Large intestine (tissue), 12 donors: ENCODE measurements at places on chromosomes 4 and X.

GRCh38 chr4:153362184-153362583 lies 17.7 kb downstream of the MND1 start:
- no peak for DNase-seq

DNA sequence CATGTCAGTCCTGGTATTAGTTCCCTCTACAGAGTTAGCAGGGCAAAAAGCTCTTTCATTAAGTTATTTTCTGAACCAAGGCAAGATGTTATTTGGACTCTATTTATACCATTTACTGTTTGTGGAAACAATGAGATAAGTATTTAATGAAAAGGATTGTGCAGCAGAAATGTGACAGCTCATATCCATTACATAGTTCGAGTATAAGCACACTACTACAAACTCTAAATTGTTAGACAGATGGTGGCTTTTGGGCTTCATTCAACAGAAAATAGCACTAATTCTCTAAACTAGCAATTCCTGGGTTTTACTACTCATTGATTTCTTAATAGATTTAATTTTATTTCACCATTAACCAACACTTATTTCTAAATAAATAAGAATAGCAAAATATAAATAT lies 95.2 kb upstream of the ANK2 start:
- no peak for DNase-seq

DNA sequence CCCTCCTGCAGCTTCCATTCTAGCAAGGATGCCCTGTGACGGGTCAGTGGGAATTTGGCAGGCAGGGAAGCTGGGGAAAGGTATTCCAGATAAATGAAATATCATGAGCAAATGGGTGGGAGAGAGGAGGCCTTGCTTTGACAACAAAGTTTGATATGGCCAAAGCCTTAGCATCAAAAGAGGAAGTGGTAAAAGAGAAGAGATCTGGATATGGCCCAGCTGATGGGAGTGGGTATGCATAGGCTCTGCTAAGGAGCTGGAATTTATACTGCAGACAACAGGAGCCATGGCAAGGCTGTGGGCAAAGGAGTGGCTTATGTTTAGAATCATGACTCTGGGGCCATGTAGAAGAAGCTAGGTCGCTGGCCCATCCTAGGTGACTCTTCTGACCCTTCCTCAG lies 89.2 kb downstream of the PJA1 start:
- DNase-seq = no peak

DNA sequence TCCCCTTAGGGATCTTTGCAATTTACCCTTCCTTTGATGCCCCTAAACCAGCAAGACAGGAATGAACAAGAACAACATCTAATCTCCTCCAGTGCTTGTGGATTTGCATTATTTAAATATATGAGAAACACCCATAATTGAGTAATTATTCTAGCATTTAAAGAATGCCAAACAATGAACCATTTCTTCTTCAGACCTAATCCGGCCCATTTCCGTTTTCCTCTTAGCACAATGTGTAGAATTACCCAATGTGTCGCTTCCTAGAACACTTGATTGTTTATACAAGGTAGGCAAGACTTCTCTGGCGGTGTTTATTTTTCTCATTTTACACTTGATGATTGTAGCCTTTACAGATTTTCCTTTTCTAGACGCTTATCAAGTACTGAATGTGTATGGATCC lies 43.5 kb downstream of the CLDN34 start:
- no peak for DNase-seq

DNA sequence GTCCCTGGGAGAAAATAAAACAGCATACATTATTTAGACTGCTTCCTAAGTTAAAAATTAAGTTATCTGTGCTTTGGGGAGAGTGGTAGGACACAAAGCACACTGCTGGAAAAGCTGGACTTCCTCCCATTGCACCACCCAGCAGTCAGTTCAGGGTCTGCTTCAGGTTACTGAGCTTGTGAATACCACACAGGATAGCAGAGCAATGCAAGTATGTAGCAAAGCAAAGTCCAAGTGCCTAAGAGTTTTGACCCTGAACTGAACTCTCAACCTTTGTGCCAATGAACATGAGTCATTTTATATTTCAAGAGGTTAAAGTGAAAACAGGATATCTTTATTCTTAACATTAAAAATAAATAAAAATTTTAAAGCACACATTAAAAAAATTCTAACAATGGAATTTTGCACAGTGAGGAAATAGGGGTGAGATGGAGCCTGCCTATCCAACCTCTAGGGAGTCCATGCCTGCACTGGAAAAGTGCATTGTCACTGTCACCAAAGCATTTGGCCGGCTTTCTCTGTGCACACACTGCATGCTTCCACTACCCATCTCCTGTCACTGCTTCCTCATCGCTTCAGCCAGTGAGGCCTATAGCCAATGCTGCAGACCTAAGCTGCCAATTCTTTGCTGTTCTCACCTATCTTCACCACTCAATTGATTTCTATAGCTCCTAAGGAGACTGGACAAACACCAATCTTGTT lies 50.9 kb downstream of the ABCG2 start:
- DNase-seq = peak; percentile 84

- no peak for DNase-seq
Measured at GRCh38 chrX:127390316-127390715, 570.8 kb downstream of the PRR32 start.

- DNase-seq = no peak
Measured at GRCh38 chr4:123298801-123299200, 97.8 kb upstream of the SPRY1 start.

DNA sequence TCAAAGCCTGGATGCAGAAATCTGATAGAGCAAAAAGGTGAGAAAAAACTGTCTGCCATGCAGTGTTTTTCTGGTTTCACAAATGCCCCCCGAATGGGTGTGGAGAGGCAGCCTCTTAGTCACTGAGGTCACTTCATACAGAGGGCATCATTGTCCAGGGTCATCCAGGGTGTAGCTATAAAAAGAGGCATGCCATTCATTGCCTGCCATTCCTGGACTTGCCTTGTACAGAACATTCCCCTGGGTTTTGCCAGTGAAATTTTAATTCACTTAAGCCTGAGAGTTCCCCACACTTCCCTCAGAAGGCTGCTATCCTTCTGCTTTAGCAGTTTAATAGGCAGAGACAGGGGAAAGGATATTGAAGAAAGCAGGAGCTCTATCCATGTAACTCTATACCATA lies 230.3 kb downstream of the UNC5C start:
- no peak for DNase-seq

DNA sequence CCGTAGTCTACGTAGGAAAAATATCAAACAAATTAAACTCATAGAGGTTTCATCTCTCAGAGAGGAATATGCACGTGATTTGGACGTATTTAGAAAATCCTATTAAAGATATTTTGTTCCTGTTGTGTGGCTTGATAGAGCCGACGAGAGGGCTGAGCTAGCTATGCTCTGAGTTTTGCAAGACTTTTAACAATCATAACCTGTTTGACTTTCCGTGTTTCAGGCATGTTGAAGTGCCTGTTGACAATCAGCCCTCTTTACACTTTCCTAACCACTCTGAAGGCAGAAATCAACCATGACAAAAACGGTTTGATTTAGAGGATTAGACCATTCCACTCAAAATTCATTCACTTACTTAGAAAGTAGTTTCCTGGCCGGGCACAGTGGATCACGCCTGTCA lies 297.3 kb downstream of the ASMT start:
- DNase-seq = no peak

DNA sequence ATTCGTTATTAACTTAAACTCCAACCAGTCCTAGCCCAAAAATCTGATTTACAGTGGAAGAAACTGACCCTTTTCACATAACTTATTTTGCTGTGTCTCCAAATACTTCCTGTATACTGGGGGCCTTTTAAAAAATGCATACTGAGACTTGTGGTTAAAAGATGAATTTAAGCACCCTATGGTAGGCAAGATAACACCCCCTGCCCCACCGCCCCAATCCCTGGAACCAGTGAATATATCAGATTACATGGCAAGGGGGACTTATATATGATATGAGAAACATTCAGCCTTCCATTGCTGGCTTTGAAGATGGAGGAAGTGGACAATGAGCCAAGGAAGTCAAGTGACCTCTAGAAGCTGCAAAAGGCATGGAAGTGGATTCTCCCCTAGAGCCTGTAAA lies 3.1 kb upstream of the CLCN3 start:
- DNase-seq = no peak

GRCh38 chr4:169305651-169306050 lies 34.9 kb upstream of the SH3RF1 start:
- DNase-seq = no peak

- no peak for DNase-seq
Measured at GRCh38 chrX:138925330-138925729, 213.8 kb upstream of the FGF13 start.

- DNase-seq = no peak
Measured at GRCh38 chrX:107677501-107677901, 49.2 kb downstream of the PRPS1 start.

DNA sequence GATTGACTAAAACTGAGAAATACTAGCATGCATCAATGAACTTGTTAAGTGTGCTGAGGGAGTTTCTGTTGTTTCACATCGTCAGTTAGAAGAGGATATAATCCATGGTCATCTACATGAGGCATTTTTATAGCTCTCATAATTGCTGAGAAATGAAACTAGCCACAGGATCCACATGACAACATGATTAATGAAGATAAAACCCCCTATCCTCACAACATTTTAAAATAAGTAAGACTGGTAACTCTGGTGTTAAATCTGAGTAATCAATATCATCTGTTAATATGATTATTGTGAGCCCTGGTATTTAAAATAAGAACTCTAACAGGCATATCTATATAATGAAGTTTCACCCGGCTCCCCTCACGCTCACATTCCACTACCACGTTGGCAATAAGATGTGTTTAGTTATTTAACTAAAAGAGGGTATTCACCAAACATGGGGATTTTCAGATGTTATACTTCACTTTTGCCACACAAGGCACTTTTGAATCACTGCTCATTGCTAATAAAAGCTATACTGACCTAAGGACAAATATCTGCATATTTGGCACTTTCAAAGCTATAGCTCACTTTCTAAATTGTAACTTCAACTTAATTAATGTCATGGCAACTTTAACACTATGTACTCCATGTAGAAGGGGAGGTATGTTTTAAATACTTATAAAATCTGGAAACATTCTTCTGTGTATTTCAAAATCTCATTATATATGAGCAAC lies 6.7 kb downstream of the UNC5C start:
- DNase-seq = no peak

- DNase-seq = no peak
Measured at GRCh38 chrX:44282753-44283152, 60.7 kb downstream of the EFHC2 start.

DNA sequence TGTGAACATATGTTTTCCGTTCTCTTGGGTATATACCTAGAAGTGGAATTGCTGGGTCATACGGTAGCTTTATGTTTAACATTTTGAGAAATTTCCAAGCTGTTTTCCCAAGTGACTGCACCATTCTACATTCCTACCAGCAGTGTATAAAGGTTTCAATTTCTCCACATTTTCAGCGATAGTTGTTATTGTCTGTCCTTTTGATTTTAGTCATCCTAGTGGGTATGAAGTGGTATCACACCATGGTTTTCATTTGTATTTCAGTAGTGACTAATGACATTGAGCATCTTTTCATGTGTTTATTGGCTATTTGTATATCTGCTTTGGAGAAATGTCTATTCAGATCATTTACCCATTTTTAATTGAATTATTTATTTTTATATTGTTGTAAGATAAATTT lies 2.4 kb downstream of the PPEF1 start:
- no peak for DNase-seq

- DNase-seq = no peak
Measured at GRCh38 chr4:128279624-128280225, 7.9 kb downstream of the PGRMC2 start.

DNA sequence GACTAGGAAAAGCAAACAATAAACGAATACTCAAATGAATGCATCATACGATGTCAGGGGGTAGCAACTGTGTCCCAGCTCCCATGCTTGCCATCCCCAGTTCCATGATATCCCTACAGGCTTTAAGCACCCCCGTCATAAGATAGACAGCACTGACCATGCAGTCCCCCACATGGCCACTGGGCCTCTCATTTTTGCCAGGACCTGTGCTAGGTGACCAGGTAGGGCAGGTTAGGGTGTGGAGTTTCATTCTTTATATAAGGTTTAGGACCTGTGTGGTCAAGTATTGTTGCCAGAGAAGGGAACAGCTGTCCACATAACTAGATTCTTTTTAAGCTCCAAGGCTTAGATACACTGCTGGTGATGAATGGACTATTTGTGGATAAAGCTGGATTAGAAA lies 9.7 kb downstream of the PPEF2 start:
- no peak for DNase-seq

GRCh38 chrX:147228153-147228552 lies 413.6 kb upstream of the CXorf51A start:
- no peak for DNase-seq

DNA sequence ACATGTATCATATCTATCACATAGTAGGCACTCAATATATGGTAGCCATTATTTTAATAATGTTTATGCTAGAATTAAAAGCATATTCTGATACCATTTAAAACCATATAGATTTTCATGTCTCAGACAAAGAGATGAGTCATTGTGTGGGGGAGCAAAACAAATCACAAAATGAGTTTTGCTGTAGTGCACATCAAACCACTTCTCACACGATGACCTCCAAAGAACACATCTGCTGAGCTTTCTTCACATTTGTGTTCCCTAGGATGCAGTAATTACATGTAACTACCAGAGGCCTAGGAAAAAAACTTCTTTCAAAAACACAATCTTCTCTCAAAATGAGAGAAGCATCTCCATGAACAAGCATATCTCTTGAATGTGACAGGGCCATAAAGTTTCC lies 56.1 kb upstream of the BRS3 start:
- no peak for DNase-seq

GRCh38 chrX:74248889-74249288 lies 55.1 kb upstream of the ZCCHC13 start:
- DNase-seq = peak; percentile 13

- DNase-seq = no peak
Measured at GRCh38 chr4:133910165-133910564, 291.4 kb downstream of the PABPC4L start.

- no peak for DNase-seq
Measured at GRCh38 chr4:67071641-67072040, 473.7 kb downstream of the CENPC start.

- DNase-seq = peak; percentile 31
Measured at GRCh38 chrX:16087076-16087475, 36.3 kb upstream of the GRPR start.

- DNase-seq = no peak
Measured at GRCh38 chr4:57091657-57092162, 18.5 kb downstream of the IGFBP7 start.

DNA sequence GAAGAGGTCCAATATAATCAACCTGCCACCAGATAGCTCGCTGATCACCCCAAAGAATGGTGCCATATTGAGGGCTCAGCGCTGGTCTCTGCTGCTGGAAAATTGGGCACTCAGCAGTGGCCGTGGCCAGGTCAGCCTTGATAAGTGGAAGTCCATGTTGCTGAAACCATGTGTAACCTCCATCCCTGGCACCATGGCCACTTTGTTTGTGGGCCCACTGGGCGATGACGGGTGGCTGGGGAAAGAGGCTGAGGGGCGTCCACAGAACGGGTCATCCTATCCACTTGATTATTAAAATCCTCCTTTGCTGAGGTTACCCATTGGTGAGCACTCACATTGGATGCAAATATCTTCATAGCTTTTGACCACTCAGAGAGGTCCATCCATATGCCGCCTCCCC lies 7.7 kb downstream of the F8A2 start:
- DNase-seq = no peak
